ENCODE measurements at places on chromosomes 2 and 18. TPM values are rescaled to one million over a fixed set of nuclear protein-coding genes. Genes with fewer than 3 reads are reported as not detected.
A peak's percentile ranks its signal among the peaks of the same experiment; 100 is the strongest.

The B3GNT7 gene
- 12.6 TPM for total RNA-seq

The GAL3ST2 gene
- total RNA-seq = 0.83 TPM

The GNAL gene
- 1.2 TPM for total RNA-seq

The TUBA3E gene
- not detected for total RNA-seq

The SLC9A2 gene
- total RNA-seq = not detected

The SIX3 gene
- not detected for total RNA-seq

The MYO1B gene
- total RNA-seq = 6.3 TPM

DNA sequence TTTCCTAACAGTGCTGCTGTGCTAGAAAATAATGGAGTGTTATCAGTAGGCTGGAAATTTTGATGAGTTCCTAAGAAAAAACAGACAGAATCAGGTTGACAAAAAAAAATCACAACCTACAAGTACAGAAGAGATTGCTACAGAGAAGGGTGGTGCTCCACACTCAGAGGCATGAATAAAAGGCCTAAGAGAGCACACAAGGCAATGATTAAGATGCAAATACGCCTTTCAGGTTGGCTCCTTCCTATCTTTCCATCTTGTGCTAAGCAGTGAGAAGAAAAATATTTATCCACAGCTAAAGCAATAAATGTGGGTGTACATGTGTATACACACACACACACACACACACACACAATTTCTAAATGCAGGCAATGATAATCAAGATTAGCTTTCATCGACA lies 130.6 kb upstream of the UBE2E3 start:
- H3K27me3 ChIP-seq = no peaks in the 10 kb centered on the region
- H3K4me1 ChIP-seq = no peaks in the 10 kb centered on the region
- no peak overlapping the region for H3K27ac ChIP-seq
- H3K4me3 ChIP-seq = no peak overlapping the region
- H3K36me3 ChIP-seq = no peaks in the 10 kb centered on the region
- DNase-seq = no peak

GRCh38 chr2:234245945-234246344 lies 195.4 kb downstream of the SPP2 start:
- peaks cover 7% of the 10 kb centered on the region for H3K4me1 ChIP-seq
- H3K36me3 ChIP-seq = no peaks in the 10 kb centered on the region
- no peak overlapping the region for H3K4me3 ChIP-seq
- no peaks in the 10 kb centered on the region for H3K27me3 ChIP-seq

GRCh38 chr2:120579916-120580685 lies 155.6 kb upstream of the GLI2 start:
- no peaks in the 10 kb centered on the region for H3K36me3 ChIP-seq
- no peak overlapping the region for H3K27ac ChIP-seq
- no peak overlapping the region for H3K4me3 ChIP-seq
- no peaks in the 10 kb centered on the region for H3K4me1 ChIP-seq
- DNase-seq = no peak

DNA sequence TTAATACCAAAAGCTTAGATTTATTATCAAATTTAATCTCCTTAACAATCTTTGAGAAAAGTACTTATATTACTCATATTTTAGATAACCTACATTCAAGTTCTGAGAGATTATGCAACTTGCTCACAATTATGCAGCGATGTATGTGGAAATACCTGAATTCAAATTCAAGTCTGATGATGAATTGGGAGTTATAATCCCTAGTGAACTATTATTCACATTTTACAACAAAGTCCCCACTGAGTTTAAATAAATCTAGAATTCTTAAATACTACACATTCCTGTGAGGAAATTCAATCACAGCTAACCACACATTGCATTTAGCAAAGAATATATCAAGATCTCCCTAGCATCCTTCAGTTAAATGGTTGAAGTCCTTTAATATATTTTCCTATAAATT lies 278.4 kb downstream of the NOL4 start:
- no peaks in the 10 kb centered on the region for H3K27me3 ChIP-seq
- no peak for DNase-seq
- no peak overlapping the region for H3K4me3 ChIP-seq
- no peaks in the 10 kb centered on the region for H3K4me1 ChIP-seq
- H3K27ac ChIP-seq = no peak overlapping the region

DNA sequence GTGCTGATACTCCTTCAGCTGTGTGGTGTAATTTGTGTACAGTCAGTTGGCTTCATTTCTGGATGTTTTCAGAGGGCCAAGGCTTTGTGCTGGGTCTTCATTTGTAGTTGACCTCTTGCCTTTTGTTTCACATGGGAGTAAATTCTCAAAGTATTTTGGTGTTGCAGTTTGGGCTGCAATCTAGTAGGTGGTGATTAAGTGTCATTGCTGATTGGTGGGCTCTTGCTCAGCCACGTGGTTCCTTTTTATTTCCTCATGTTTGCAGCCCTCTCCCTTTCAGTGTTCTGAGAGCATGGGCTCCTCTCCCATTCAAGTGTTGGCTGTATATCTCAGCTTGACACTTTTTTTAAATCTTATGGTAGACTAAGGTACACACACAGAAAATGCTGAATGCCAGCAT lies 96.8 kb downstream of the SNTG2 start:
- H3K4me3 ChIP-seq = no peak overlapping the region
- H3K27me3 ChIP-seq = peaks cover 33% of the 10 kb centered on the region
- H3K36me3 ChIP-seq = peaks cover 30% of the 10 kb centered on the region
- DNase-seq = no peak

DNA sequence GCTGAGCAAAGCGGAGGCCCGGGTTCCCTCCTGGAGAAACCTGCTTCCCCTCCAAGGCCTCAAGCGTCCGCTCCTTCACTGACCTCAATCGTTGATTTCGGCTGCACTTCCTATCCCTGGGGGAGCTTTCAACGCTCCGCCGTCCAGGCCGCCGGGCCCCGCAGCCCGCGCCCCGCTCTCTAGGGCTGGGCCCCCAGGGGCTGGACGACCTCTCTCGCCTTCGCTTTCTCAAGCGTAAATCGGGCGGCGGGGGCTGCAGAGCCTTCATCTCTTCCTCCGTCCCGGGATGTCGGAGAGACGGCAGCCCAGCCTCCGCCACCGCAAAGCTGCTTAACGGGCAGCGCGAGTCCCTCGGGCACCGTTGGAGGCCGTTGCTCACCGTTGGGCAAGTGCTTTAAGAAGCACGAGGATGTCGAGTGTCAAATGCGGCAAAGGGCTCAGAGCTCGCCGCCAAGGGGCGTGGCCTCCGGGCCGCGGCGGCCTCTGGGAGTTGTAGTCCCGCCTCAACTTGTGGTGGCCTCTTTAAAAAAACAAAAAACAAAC lies 8.5 kb downstream of the HES6 start:
- H3K27ac ChIP-seq = peak overlapping the region; percentile 35
- H3K4me1 ChIP-seq = peaks cover 35% of the 10 kb centered on the region
- peak; percentile 89 for DNase-seq
- peaks cover 8% of the 10 kb centered on the region for H3K27me3 ChIP-seq
- no peaks in the 10 kb centered on the region for H3K36me3 ChIP-seq

DNA sequence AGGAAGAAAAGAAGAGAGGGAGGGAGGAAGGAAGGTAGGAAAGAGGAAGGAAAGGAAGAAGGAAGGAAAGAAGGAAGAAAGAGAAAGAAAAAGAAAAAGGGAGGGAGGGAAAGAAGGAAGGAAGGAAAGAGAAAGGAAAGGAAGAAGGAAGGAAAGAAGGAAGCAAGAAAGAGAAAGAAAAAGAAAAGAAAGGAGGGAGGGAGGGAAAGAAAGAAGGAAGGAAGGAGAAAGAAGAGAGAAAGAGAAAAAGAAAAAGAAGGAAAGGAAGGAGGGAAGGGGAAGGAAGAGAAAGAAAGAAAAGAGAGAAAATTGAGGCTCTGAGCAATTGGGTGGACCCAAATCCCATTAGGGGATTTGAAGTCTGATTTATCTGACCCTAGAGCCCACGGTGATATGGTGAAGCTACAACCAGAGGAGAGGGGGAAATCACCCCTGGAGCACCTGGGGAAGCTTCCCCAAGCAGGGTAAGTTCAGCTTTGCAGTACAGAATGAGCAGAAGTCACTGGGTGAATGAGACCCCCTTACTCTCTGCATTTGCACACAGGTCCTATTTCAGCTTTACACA lies 177.6 kb upstream of the BCL2L11 start:
- H3K27ac ChIP-seq = no peak overlapping the region
- H3K36me3 ChIP-seq = no peaks in the 10 kb centered on the region
- no peak for DNase-seq
- H3K4me1 ChIP-seq = peaks cover 4% of the 10 kb centered on the region
- H3K27me3 ChIP-seq = no peaks in the 10 kb centered on the region
- no peak overlapping the region for H3K4me3 ChIP-seq

DNA sequence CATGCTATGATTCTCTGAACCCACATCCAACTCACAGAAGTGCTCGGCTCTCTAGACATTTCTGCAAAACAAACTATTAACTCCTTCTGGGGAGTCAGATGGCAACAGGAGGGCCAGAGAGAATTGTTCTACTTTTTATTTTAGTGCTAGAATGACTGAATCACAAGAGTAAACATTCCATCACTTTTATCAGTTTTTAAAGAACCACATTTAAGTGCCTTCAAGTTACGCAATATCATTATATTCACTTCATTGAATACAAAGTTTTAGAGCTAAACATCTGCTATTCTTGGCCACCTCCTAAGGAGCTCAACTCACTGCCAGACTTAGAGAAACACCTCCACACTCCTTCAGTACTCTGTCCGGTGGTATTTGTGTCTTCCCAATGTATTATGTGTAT lies 22.4 kb downstream of the B4GALT6 start:
- H3K4me3 ChIP-seq = no peak overlapping the region
- H3K4me1 ChIP-seq = peaks cover 27% of the 10 kb centered on the region
- H3K27ac ChIP-seq = no peak overlapping the region
- H3K36me3 ChIP-seq = no peaks in the 10 kb centered on the region
- H3K27me3 ChIP-seq = no peaks in the 10 kb centered on the region
- no peak for DNase-seq

Measured in natural killer cell treated with Interleukin-12 subunit alpha and Interleukin-12 subunit beta and Interleukin-15 and Interleukin-18, amount 100 ng/mL, for 72 hours (primary cell).